ENCODE measurements at places on chromosomes 5 and 9.

GRCh38 chr9:99253772-99254431 is 31.8 kb downstream of the SEC61B start:
- peak; percentile 42 for DNase-seq

GRCh38 chr5:150263801-150264621 is 25.6 kb downstream of the CAMK2A start:
- DNase-seq: no peak

GRCh38 chr9:116860509-116861120 is 173.5 kb downstream of the TRIM32 start:
- no peak for DNase-seq

DNA sequence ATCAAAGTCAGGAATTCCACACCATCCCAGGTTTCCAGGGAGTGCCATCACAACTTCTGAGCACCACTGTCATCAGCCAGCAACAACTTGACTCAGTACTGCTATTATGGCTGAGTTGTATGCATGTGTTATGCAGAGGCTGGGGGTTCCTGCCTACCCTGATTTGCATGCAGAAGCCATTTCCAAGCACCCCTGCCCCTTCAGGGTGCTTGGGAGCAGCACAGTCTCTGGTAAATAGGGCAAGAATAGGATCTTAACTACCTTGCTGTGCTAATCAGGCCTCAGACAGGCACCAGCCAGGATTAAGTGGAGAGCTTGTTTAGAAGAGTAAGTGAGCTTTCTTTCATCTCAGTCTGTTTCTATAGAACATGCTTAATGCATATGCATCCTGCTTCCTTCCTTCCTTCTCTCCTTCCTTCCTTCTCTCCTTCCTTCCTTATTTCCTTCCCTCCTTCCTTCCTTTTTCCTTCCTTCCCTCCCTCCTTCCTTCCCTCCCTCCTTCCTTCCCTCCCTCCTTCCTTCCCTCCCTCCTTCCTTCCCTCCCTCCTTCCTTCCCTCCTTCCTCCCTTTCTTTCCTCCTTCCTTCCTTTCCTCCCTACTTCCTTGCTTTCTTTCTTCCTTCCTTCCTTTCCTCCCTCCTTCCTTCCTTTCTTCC is 175.7 kb downstream of the FRMD3 start:
- no peak for DNase-seq

GRCh38 chr9:135347461-135347860 is 132.1 kb upstream of the PPP1R26 start:
- no peak for DNase-seq

- no peak for DNase-seq
These were observed 839.3 kb upstream of the ARRDC3 start for GRCh38 chr5:92222449-92222848.

- no peak for DNase-seq
These were observed 290.9 kb upstream of the ANKRD55 start for GRCh38 chr5:56523790-56524575.

DNA sequence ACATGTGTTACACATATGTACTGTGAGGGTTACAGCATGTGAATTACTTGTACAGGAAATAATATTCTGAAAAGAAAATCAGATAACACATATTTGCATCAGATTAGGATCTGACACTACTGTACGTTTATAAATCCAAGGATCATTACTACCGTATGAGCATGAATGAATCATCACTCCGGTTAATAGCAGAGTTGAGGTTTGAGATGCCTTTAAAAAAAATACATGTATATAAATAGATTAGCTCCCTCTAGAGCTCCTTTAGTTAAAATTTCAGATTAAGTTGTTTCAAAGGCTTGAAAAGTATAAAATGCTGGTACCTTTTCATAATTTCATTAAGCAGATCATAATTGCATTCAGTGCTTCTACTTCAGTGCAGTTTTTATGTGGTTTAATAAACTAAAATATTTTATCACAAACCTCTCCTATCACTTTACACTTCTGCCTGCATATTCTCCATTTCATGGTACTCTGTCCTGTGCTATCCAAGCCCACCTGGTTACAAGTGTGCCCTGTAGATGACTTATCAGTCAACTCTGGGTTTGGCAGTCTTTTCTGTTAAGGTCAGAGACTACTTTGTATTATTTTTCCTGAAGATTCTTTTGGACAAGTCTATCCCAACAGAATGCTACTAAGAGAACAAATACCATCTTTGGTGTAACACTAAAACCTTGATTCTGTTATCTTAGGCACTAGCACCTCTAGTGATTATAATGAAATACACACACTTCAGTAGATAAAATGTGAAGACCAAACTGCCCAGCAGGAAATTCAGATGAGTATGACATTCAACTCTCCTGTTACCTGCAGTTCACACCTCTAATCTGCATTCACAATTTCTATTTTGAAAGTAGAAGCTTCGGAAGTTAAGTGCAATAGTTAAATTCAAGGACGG is 48.0 kb upstream of the POU5F2 start:
- no peak for DNase-seq

DNA sequence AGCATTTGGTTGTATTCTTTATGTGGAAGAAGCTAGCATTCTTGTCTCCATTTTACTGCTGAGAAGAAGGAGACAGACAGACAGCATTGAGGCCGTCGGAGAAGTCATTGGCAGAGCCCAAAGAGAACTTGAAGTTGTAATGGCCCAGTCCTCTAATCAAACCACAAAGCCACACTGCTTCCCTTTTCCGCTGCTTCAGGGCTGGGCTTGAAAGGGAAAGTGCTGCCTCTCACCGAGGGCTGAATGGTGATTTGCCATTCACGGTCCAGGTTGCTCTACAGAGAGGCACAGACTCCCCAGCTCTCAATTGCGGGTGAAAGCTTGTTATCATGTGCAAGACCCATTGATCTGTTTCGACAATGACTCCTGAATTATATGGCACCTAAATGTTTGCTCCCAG is 25.6 kb upstream of the POU4F3 start:
- DNase-seq: no peak

GRCh38 chr5:122400938-122401337 is 88.9 kb downstream of the SNCAIP start:
- no peak for DNase-seq

DNA sequence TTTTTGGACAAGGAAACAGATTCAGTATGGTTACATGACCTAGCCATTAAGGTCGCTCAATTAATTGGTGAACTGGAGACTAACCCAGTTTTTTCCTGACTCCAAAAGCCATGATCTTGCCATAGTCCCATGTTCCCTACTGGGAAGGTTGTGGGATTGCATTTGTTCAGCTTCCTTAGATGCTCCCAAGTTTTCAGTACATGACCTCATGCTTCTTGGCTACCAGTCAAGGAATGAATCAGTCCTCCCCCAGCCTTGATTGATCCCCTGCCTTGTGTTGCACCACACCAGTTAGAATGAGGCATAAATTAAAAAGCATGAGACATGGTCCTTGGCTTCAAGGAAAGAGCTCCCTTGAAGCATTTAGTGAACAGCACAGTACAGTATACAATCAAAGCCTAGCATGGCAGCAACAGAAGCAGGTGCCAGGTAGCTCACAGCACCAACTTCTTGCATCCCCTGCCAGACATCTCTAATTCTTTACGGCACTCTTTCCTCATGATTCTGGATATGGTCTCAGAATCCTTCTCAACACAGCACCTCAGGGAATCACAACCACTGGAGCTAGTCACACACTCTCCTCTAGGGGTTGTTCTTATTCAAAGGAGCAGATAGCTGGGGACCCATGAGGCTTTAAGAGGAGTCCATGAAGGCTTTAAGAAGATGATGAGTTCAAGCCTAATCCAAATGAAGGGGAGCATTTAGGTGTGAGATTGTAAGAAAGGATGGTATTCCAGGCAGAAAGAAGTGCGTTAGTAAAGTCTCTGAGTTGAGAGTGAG is 295.5 kb upstream of the CLINT1 start:
- DNase-seq: no peak

DNA sequence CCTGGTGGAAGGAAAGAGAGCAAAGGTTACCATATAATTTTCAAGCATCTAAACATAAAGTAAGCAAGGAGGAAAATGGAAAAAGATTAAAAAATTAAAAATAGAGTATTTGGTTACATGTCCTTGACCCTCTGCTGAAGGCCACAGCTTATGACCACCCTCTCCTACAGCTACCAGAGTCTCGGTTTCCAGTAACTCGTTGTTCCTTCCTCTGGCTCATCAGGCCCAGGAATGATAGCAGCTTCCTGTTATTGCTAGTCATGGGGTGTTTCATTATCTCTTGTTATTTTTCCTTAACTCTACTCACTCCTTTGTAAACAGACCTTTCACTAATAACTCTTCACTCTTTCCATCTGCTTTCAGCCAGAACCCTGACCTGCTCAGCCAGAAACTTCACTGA is 102.2 kb downstream of the YTHDC2 start:
- DNase-seq: no peak

DNA sequence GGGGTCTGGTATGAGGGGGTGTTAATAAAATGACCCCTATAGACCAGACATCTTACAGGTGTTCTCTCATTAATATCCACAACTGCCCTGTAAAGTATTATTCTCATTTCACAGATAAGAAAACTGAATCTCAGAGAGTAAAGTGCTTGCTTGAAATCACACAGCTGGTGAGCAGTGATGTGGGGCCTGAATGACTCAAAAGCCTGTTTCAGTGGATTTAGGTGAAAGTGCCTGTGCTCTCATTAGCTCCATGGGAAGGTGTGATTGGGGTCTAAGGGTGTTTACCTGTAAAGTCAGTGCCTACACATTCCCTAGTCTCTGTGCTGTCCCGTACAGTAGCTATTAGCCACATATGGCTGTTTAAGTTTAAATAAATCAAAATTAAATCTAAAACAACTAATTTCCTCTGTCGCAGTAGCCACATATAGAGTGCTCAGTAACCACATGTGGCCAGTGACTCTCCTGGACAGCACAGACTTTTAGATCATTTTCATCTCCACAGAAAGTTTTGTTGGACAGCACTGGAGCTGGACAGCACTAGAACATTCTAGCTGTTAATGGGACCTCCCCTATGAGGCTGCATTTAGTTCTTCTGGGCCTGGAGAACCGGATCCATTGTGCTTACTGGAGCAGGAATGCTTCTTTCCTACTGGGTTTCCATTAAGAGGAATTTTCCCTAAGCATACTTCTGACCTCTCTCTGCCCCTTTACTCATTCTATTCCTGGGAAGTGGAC is 52.5 kb upstream of the SEMA6A start:
- DNase-seq: no peak

- DNase-seq: no peak
These were observed 193.5 kb upstream of the RFX3 start for GRCh38 chr9:3719286-3719685.

- no peak for DNase-seq
These were observed 287.0 kb downstream of the GAS1 start for GRCh38 chr9:86660146-86660943.

DNA sequence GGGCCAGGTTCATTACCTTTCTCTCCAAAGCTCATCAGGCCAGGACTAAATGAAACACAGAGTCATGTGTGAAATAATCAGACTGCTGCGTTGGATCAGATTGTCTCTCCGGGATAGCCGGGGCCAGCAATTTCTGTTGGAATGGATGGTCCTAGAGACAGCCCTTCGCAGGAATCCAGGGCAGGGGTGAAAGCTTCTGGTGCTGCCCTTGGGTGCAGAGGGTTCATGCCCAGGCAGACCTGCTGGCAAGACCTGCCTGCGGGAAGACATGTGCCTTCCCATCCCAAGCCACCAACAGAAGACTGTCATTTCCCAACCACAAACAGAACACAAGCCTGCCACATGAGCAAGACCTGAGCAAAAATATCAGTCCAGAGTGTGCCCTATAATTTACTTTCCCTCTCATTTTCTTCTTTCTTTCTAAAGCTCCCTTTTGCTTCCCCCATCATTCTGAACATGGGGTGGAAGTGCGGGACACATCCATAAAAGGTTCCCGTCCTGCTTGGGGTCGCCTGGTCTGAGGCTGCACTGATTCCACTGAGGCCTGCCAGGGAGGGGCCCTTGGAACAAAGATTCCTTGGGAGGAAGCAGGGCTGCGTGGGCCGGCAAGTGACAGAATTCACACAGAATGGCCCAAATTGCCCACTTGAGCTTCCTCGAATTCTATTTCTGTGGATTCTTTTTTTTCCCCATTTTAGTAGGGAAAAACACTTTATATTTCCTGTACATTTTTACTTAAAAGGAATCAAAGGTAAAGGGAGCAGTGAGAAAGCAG is 57.3 kb downstream of the UBE2QL1 start:
- no peak for DNase-seq

GRCh38 chr5:155727512-155728145 is 599.3 kb upstream of the SGCD start:
- no peak for DNase-seq

GRCh38 chr5:174825587-174825986 is 101.2 kb downstream of the MSX2 start:
- no peak for DNase-seq

DNA sequence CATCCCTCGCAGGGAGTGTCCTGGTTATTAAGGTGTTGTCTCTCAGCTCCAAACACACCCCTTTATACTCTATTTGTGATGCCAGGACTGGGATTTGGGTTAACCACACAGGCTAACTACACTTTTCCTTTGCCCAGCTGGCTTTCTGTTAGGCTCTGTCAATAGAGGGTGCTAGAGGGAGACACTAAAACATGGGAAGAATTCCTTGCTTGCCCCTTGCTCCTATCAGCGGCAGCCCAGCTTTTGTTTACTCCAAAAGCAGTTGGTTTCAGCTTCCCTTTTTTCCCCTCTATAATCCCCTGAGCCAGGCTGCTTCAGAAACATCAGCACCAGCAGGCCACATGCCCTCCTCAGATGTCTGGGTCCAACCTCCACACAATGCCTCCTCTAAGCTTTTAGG is 297.1 kb downstream of the KCTD16 start:
- no peak for DNase-seq

DNA sequence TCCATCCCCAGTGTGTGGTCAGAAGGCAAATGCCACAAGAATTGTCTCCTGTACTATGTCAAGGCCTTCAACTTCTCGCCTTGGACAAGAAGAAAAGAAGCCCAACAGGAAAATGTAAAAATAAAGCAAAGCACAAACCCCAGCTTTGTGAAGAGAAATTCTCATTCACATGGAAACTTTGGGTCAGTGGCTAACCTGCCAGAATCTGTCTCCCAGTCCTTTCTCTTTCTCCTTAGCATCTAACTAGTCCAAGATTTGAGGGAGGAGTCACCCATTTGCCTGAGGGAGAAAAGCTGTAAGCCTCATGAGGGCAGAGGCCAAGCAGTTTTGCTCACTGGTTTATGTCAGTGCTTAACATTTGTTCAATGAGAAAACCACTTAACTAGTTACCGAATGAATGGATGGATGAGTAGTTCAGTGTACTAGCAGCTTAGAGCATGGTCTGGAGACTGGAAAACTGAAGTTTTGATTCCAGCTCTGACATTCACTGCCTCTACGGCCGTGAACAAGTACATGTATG is 36.0 kb downstream of the ADAM19 start:
- DNase-seq: no peak
